CD8-positive, alpha-beta memory T cell (primary cell): ENCODE measurements at places on chromosomes 6 and 20. TPM values are rescaled to one million over a fixed set of nuclear protein-coding genes. Genes with fewer than 3 reads are reported as not detected.

Gene CST5
- total RNA-seq: not detected

DNA sequence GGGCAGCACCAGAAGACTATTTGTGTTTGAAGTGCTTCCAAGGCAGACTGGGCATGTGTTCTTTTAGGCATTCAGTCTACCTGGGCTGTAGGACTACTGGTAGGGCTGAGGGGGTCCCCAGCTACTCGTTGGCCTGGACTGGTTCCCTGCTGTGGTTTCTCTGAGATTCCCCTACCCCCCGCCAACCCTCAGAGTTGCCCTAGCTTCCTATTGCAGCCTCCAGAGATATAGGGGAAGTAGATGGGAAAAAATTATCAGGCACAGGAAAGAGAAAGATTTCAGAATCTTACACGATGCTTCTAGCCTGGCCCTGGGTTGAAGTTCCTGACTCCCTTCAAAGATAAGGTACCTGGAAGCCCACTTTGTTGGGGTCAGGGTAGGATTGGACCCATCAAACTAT lies 22.5 kb downstream of the BRPF3 start:
- no peak for DNase-seq

- no peak for DNase-seq
Measured at GRCh38 chr20:57166568-57167291, 99.7 kb downstream of the BMP7 start.

GRCh38 chr6:169380493-169380892 lies 126.8 kb upstream of the THBS2 start:
- no peak for DNase-seq

GRCh38 chr20:63230800-63231268 lies 4.9 kb upstream of the BIRC7 start:
- DNase-seq: no peak
